ENCODE measurements at places on chromosomes 2 and 18.

DNA sequence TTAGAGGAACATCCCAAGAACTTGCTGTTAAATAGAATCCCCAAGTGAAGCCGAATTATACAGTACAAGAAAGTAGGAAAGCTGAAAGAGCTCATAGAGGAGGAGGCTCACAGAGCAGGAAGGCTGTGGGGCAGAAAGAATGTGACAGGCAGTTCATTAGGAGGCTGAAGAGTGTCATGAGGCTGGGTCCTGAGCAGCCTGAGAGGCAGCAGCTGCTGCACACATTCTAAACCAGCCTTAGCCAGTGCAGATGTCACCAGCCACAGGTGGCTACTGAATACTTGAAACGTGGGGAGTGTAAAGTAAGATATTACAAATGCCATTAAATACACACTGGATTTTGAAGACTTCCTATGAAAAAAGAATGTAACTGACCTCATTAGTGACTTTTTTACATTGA is 490.2 kb upstream of the KLHL29 start:
- DNase-seq, result no peak

- no peak for DNase-seq
Measured at GRCh38 chr18:676736-677135, 19.3 kb downstream of the TYMS start.

- no peak for DNase-seq
Measured at GRCh38 chr2:60282886-60283285, 270.6 kb downstream of the BCL11A start.

DNA sequence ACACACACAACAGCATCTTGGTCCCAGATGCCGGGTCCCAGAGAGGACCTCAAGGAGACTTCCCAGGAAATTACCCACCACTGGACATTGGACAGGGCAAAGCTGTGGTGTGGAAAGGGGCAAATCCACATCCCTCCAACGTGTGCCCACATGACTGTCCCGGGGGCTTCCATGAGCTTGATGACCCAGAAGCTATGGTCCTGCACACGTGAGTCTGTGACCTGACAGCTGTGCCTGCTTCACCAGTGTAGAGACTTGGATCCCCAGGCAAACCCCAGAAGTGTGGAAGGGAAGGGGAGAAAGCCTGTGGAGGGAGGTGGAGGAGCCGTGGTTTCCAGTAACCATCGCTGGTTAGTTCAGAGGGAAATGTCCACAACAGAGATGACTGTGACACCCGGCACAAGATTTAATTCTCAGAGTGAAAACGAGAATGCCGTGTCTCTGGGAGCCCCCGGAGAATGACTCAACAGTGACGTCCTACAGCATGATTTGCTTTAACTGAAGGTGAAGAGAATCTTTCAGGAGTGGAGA is 19.1 kb upstream of the GPR55 start:
- DNase-seq, result no peak

DNA sequence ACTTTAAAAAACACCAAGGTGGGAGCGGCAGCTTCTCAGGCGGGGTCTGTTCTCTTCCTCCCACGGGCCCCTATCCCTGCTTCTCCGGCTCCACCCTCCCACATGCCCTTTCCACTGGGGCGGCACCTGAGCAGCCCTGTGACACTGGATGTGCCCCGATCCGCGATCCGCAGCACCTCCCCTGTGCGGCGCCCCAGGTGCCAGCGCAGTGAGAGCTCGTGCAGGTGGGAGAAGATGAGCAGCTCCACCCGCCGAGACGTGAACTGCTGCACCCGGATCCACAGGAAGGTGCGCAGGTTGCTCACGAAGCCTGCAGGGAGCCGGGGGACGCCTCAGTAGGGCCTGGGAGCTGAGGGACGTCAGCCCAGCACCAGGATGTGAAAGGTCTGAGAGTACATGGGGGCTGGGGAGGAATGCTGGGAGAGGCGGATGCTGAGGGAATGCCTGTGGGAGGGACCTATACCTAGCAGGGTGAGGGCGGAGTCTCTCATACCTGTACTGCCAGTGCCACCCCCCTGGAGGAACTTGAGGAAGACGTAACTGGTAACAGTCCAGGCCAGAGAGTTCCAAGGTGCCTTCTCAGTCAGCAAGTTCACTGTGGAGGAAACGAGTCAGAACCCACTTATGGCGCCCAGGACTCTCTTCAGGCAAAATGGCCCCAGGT is 2.8 kb downstream of the ABCB6 start:
- DNase-seq, result no peak

DNA sequence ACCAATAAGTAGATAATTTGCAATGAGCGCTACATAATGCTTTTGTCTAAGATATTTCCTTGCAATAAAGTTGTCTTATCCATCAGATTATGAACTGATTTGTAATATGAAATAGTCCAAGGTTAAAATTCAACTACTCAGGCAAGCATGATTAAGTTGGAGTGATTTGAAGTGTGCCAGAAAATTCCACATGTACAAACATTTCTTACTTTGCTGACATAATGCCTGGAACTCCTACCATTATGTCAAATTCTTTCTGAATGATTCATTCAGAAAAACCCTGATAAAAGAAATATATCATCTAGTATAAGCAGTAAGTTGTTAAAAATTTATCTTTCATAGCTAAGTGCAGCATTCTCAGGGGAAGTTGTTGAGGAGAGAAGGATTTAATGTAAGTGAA is 87.3 kb downstream of the CBLN2 start:
- no peak for DNase-seq

- DNase-seq, result peak; percentile 33
Measured at GRCh38 chr2:33265584-33266338, 210.7 kb upstream of the RASGRP3 start.

DNA sequence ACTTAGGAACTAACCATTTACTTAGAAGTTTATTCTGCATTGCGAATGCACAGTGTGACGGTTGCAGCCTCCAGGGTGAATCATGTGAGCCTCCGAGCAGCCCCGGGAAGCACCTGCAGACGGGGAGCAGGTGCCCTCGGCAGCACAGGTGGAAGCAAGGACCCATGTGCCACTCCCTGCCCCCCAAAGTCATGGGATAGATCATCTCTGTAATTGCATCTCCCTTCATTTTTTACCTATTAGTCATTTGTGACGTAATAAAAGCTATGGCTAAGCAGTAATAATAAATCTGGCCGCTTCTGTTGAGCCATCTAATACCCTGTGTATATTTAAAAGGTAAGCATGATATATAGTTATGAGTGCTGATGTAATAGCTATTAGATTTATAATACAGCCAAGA is 97.2 kb downstream of the PTGR3 start:
- no peak for DNase-seq

All from epithelial cell of prostate (primary cell).